Endothelial cell (in vitro differentiated cells): ENCODE measurements at places on chromosomes 7 and 10.

DNA sequence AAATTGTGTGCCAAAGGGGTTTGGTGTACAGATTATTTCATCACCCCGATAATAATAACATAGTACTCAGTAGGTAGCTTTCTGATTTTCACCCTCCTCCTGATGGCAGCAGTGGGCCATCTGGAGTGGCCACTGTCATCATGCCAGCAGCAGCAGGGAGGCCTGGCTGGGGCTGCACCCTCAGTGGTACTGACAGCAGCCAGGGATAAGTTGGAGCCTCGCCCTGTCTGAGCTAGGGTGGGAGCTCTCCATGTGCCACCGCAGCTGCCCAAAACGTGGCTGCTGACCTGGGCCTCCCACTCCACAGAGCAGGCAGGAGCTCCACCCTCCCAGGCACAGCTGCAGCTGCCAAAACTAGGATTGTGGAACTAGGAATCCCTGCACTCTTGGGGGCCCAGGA, 700.8 kb upstream of the KCND2 start:
- no peak for DNase-seq
- no peak overlapping the region for H3K4me3 ChIP-seq
- no peaks in the 10 kb centered on the region for H3K27me3 ChIP-seq
- no peaks in the 10 kb centered on the region for H3K4me1 ChIP-seq

GRCh38 chr7:11194492-11194891, 220.8 kb downstream of the PHF14 start:
- no peaks in the 10 kb centered on the region for H3K36me3 ChIP-seq
- H3K4me1 ChIP-seq, result peaks cover 18% of the 10 kb centered on the region
- no peak overlapping the region for H3K27ac ChIP-seq
- DNase-seq, result no peak

- no peak for DNase-seq
- no peak overlapping the region for H3K4me3 ChIP-seq
- H3K4me1 ChIP-seq, result peaks cover 34% of the 10 kb centered on the region
These were observed 25.2 kb downstream of the FGFR2 start for GRCh38 chr10:121572859-121573537.

GRCh38 chr10:69570050-69570816, 3.0 kb downstream of the NEUROG3 start:
- no peak overlapping the region for H3K27ac ChIP-seq
- H3K4me3 ChIP-seq, result no peak overlapping the region
- DNase-seq, result no peak
- H3K36me3 ChIP-seq, result no peaks in the 10 kb centered on the region
- peaks cover 31% of the 10 kb centered on the region for H3K27me3 ChIP-seq

DNA sequence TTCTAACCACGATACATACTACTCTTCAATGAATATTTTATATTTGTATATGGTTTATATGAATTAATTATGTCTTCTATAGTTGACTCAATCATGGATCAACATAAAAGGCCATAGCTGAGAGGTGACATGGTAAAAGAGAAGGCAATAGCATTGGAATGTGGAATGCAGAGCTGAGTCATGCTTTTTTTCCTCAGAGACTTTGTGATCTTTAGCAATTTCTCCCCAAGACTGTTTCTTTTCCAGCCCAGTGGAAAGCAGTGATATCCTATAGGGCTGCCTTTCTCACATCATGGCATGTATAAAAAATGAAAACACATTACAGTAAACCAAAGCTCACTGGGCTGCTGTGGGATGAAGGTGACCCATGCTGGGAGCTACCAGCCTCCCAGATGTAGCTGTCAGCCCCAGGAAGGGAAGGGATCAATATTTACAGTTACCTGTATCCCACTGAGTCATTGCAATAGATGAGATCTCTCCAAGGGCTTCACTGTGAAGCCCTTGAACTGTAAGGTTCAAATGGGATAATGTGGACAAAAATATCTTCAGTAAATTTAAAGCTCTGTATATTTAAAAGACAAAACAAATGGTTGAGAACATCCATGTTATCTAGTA, 30.2 kb downstream of the SLC39A12 start:
- H3K4me3 ChIP-seq, result no peak overlapping the region
- H3K27me3 ChIP-seq, result no peaks in the 10 kb centered on the region
- no peaks in the 10 kb centered on the region for H3K4me1 ChIP-seq
- DNase-seq, result no peak
- no peaks in the 10 kb centered on the region for H3K36me3 ChIP-seq
- H3K27ac ChIP-seq, result no peak overlapping the region

GRCh38 chr10:108072466-108072865, 908.0 kb upstream of the SORCS1 start:
- H3K36me3 ChIP-seq, result no peaks in the 10 kb centered on the region
- DNase-seq, result no peak
- no peak overlapping the region for H3K4me3 ChIP-seq
- no peak overlapping the region for H3K27ac ChIP-seq
- H3K27me3 ChIP-seq, result peaks cover 2% of the 10 kb centered on the region

DNA sequence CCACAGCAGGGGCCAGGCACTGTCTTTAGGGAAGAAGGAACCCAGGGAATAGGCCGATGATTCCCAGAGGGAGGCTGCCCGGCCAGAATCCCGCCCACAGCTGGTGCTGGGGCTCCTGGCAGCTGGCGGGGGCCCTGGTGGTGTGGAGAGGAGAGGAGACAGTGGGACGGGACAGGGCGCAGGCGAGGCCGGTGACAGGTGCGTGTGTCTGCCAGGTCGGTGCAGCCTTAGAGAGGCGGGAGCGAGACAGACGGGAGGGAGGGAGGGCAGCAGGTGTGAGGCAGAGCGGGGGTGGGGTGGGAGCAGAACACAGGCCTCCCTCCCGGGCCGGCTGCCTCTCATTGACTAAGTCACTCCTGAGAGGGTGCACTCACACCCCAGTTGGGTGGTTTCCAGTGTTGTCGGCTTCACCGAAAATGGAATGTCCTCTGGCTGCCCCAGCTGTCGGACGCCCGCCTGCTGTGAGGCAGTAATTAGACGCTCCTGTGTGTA, 55.2 kb downstream of the ELFN1 start:
- peaks cover 16% of the 10 kb centered on the region for H3K36me3 ChIP-seq
- no peak overlapping the region for H3K27ac ChIP-seq
- no peak for DNase-seq
- H3K4me3 ChIP-seq, result no peak overlapping the region
- no peaks in the 10 kb centered on the region for H3K4me1 ChIP-seq

GRCh38 chr10:2121929-2122328, 384.6 kb upstream of the ADARB2 start:
- H3K27ac ChIP-seq, result no peak overlapping the region
- H3K36me3 ChIP-seq, result no peaks in the 10 kb centered on the region
- peaks cover 2% of the 10 kb centered on the region for H3K27me3 ChIP-seq
- H3K4me3 ChIP-seq, result no peak overlapping the region

DNA sequence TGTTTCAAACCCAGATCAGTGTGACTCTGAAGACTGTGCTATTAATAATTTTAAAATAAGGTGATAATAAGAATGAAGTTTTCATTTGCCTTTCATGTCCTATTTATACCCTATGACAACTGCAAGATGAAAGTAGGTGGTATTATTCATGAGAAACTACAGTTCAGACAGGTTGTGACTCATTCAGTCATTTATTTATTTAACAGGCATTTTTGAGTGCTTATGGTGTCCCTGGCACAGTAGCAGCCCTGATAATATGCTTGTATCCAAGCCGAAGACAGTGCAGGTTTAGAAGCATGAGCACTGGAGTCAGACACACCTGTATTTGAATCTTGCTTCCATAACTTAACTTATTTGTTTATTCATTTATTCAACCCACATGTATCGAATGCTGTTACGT, 87.1 kb downstream of the FZD1 start:
- no peak overlapping the region for H3K4me3 ChIP-seq
- H3K4me1 ChIP-seq, result peaks cover 16% of the 10 kb centered on the region
- no peak for DNase-seq
- H3K27me3 ChIP-seq, result no peaks in the 10 kb centered on the region
- no peaks in the 10 kb centered on the region for H3K36me3 ChIP-seq

DNA sequence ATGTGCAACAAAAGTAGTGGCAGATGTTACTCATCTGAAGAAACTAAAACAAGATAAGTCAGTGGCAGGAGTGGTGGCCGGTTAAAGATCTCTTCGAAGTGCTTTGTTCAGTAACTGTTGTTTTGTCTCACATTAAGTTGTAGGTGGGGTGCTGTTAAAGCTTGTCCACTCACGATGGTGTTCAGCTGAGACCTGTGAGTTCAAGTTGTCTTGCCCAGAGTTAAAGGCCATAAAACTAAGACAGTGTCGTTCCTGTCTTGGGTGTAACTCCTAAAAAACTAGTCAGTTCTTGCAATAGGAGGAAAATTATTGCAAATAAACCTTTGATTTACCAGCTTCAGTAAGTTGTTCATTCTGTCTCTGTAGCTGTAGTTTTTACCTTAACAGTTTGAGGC, 857 bp upstream of the FOXP2 start:
- no peaks in the 10 kb centered on the region for H3K4me1 ChIP-seq
- H3K4me3 ChIP-seq, result no peak overlapping the region
- H3K27ac ChIP-seq, result no peak overlapping the region
- no peak for DNase-seq
- no peaks in the 10 kb centered on the region for H3K36me3 ChIP-seq

DNA sequence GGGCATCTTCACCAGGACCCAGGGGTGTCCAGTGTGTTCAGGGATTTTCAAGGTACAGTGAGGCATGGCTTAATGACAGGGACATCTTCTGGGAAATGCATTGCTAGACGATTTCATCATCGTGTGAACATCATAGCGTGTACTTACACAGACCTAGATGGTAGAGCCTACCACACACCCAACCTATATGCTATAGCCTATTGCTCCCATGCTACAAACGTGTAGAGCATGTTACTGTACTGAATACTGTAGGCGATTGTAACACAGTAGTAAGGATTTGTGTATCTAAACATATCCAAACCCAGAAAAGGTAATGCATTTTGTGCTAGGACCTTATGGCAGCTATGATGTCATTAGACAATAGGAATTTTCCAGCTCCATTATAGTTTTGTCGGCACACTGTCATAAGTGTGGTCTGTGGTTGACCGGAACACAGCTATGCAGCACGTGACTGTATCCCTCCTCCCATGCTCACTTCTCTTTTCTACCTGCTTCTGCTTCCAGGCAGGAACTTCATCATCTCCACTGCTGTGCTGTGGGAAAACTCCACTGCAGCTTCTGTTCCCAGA, 416.2 kb upstream of the NFE2L3 start:
- H3K4me3 ChIP-seq, result no peak overlapping the region
- no peak for DNase-seq
- H3K36me3 ChIP-seq, result no peaks in the 10 kb centered on the region
- no peak overlapping the region for H3K27ac ChIP-seq

DNA sequence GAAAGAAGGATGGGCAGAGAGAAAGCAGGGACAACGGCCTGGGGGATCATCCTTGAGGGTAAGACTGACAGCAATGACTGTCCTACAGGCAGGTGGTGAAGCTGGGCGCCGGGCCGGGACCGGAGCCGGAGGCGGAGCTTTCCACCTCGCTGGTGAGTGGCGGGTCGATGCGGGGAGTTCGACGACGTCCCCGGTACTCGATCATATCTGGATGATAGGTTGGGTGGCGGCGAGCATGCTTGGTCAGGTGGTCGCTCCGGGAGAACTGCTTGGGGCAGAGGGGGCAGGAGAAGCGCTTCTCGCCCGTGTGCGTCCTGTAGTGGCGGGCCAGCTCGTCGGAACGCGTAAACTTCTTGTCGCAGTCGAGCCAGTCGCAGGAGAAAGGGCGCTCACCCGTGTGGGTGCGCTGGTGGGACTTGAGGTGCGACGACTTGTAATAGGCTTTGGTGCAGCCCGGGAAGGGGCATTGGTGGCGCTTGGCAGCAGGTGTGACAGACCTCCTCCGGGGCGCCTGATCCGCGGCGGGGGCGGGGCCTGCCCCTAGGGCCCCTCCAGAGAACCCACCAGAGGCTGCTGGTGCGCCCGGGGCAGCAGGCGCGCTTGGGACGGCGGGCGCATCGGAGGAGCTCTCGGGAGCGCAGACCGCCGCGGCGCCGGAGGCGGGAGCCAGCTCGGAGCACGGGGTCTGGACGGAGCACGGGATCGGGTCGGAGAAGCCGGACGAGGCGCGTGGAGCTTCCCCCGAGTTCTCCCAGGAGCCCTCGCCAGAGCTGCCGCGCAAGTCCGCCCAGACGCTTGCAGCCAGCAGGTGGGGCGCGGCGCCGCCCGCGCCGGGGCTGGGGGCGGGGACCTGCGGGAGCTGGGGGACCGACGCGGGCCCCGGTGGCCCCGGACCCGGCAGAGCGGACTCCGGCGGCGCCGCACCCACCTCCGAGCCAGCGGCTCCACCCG, 752 bp downstream of the KLF14 start:
- peaks cover 24% of the 10 kb centered on the region for H3K27me3 ChIP-seq
- DNase-seq, result no peak
- H3K4me1 ChIP-seq, result no peaks in the 10 kb centered on the region
- H3K36me3 ChIP-seq, result peaks cover 8% of the 10 kb centered on the region
- H3K27ac ChIP-seq, result no peak overlapping the region

DNA sequence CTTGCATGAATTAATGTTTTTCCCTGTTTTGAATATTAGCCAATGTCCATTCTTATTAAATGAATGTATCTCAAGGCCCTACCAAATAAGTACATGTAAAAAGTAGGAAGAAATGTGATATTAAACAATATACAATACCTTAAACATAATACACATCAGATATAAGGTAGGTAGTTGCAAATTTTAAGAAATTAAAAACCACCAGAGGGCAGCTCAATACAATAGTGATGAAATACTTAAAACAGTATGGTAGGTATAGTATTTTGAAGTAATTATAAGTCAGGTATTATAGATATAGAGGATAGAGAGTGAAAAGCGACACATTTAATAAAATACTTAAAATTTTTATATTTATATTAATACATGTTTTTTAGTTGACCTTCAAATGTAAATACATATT, 43.6 kb upstream of the CDK14 start:
- no peaks in the 10 kb centered on the region for H3K36me3 ChIP-seq
- no peak overlapping the region for H3K4me3 ChIP-seq
- DNase-seq, result no peak

DNA sequence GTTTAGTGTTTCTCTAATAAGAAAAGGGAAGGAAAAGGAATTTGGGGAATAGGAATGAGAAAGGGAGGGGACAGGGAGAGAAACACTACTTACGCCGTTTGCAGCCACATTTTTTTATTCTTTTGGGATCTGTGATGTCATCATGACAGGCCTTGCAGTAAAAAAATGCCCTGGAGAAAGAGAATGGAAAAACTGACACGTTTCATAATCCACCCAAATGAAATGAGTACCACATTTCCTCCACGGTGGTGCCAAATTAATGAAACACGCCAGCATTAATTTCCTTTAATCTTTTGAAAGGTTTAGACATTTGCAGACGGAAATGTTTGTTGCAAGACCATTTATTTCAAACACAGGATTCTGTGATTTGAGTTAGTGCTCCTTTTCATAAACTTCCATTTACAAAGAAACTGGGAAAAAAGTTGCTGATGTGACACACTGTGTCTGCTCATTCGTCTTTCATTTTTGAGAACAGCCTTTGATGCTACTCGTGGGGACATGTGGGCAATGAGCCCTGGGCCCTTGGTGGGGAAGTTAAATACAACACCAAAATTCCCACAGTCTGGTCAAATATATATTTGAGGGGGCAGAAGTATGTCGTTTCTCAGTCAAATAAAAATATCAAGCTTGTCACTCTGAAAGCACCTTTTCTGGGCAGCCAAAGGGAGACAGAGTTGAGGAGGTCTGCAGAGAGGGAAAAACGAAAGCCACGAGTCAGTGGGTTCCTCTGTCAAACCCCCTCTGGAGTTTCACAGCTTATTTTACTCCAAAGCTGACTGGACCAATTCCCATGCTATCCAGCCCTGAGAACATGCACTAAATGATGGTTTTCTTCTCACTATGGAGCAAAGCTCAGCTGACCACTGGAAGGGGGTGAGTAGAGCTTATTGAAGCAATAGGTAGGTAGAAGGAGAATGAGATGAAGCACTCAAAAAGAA, 625.5 kb downstream of the KCNMA1 start:
- no peak overlapping the region for H3K4me3 ChIP-seq
- no peaks in the 10 kb centered on the region for H3K27me3 ChIP-seq
- H3K4me1 ChIP-seq, result no peaks in the 10 kb centered on the region
